NAMALWA (cell line): ENCODE measurements at places on chromosomes 12 and 14.

GRCh38 chr12:106079148-106079738, 59.5 kb downstream of the NUAK1 start:
- DNase-seq: no peak

DNA sequence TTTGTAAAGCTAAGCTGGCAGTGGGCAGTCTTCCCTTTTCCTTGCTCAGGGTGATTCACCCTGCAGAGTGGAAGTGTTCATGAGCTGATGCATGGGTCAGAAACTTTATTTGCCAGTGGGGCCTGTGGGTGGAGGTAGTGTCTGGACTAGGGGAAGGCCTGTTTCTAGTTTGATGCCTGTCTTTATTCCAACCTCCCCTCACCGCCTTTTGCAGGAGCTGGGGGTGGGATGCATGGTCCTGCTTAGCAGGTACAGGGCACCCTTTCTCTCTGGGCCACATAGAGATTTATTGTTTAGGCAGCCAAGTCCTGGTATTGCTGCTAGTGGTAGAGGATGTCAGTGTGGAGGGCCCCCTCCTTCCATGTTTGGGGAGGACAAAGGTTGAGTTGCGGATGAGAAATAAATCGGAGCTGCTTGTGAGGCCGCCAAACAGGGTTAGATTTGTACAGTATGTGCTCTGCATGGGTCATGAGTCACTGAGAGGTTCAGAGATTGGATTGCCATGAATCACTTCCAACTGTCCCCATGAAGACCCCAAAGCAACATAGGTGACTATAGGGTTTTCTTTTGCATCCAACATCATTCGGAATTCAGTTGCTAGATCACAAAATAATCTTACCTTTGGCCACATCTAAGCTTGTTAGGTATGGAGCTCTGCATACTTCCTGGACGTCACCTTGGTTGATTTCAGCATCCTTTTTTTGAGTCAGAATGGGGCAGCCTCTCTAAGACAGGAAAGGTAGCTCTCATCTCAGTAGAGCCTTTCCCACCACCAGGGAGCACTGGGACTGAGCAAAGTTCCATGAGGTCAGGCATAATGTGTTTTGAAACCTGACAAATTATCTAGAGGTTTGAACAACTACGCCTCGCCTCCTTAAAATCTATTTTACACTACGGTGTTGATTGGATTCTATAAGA, 8.8 kb downstream of the SMOC1 start:
- DNase-seq: no peak

- no peak for DNase-seq
These were observed 382.6 kb upstream of the DCN start for GRCh38 chr12:91565246-91565645.

DNA sequence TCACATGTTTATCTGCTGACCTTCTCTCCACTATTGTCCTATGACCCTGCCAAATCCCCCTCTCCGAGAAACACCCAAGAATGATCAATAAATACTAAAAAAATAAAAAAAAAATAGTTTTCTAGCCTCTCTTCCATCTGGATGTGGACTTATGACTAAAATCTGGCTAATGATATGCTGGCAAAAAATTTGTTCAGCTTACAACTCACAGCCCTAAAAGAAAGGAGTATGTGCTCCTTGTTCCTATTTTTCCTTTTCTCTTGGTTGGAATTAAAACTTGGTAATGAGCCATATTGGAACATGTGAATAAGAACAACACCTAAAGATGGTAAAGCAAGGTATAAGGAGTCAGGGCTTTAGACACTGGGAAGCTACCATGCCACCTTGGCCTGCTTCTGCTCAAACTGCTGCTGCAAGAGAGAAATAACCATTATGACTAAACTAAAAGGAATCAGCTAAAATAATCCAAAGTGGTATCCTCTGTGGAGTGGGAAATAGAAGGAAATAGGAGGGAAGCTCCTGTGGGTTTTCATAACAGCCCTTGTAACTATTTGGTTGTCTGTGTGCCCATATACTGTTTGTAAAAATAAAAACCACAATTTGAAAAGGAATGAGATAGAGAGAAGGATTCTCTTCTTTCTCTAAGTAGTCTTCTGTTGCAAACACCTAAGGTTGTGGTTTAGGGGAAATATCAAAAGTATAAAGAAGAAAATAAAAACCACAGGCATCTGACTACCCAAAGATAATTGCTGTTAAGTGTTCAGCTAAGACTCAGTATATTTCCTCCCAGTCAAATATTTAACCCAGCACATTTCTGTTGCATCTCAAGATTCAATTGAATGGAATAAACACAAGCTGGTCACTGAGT, 53.8 kb downstream of the SDR9C7 start:
- DNase-seq: no peak

DNA sequence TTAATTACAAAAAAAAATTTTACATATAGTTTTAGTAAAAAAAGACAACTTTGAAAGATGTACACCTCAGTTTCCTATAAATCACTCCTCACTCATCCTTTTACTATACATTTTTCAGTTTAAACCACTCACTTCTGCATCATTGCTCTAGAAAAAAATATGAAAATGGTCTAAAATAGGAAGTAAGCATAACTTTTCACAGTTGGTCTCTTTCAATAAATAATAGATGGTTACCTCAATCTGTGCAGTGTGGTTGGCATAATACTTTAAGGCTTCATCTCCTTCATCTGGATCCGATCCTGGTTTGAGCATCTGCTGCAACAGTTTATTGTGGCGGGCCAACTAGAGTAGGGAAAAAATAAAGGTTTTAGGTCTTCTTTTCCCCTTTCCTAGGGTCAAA, 247.9 kb downstream of the SSPN start:
- no peak for DNase-seq

DNA sequence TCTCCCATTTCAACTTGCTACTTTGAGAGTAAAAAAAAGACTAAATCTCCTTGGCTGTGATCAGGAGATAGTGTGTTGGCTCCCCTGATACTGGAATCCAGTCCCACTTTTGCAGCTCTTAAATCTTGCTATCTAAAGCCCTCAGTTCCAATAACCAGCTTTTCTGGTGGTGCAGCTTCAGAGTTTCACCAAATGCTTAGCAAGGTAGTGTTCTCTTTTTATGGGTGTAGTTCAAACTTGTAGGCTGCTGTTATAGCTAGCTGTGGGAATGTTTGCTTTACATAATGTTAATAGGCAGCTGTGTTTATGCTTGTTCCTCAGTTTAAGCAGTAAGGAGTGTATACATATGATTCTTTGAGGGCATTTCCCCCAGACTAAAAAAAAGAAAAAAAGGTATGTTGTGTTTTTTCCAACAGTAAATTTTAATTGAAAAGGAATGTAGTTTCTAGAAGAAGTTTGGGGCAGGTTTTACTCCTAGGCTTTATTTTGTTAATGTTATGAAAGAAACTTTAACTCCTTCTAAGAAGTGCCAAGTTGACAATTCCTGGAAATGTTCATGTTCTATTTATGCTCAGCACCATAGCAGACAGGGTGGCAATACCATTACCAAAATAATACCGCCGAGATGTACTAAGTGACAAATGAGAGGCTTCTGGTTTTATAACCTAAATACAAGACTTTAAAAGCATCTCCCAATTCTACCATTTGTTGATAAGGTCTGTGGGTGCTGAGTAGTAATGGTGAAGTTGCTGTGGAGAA, 12.1 kb downstream of the CRADD start:
- no peak for DNase-seq

- peak; percentile 86 for DNase-seq
These were observed 41.9 kb upstream of the NCOR2 start for GRCh38 chr12:124609041-124609989.

GRCh38 chr14:53528185-53528671, 375.1 kb upstream of the DDHD1 start:
- no peak for DNase-seq

DNA sequence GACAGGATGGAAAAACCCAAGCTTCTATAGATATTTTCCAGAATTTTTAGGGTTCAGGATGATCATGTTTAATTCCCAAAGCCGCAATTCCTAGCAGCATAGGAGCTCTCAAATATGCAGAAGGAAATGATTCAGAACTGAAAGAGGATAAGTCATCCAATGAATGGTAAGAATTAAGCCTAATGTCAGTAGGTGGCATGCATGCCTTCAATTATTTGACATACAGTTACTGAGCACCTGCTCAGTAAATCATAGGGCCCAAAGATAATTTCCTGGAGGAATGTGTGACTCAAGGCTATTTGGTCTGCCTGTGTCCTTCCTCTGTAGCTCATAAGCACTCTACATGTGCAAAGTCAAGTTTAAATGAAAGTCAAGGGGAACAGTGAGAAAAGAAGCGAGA, 116.8 kb upstream of the SLC38A4 start:
- DNase-seq: no peak

DNA sequence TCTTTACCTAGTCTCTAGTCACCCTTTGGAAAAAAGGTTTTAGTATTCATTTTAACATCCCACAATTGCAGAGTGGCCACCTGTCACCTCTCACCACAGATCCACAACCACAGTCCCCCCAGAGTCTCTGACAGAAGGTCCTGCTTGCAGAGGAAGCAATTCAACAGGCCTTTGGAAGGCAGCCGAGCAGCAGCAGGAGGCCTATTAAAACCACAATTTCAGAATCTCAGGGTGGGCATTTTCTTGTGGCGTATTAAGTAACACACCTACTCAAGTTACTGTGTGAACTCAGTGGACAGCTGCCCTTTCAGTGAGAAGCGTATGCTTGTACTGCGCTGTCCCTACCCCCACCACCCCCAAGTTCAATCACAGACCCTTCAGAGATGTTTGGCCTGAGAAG, 234.0 kb upstream of the HMGA2 start:
- DNase-seq: no peak

DNA sequence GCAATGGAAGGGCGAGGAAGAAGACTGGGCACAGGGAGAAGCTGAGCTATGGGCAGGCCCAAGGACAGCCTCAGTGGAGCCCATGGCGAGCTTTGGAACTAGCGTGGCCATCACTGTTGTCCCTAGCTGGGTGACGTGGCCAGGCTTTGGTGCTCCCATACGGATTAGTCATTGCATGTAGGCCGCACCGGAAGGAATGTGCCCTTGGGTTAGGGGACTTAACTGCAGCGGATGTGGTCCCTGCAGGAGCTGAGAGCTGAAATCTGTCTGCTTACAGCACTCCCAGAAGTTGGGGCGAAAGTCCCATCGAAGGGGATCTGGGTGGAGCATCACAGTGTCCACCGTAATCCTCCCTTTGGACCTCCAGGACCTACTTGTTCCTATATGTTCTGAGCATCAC, 133.7 kb downstream of the PAPOLA start:
- no peak for DNase-seq

DNA sequence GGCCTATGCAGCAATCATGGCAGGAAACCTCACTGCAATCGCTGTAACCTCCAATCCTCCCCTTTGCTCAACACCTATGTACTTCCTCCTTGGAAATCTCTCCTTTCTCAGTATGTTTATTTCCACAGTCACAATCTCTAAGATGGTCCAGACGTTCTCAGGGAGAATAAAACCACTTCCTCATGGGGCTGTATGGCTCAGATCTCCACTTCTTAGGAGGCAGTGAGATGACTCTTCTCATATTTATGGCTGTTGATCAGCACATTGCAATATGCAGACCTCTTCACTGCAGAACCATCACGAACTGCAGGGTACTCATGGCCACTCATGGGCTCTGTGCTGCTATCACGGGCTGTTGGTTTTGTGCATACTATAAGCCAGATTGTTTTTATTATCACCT, 17.1 kb upstream of the OR4K17 start:
- no peak for DNase-seq

DNA sequence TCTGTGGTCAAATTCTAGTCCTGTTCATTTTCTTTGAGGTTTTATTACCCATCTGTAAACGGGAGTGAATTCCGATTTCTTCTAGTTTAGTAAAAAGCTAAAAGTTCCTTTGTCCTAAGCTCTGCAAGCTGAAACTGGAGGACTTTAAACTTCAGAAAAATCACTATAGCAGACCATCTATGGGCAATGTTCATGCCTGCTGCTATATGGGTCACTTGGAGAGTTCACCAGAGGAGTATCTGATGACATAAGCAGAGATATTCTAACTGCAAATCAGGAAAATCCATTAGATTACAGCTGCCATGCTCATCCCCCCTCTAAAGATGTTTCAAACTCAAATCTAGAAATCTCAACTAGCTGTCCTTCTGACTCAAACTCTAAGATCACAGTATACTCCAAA, 193.0 kb upstream of the RTL1 start:
- DNase-seq: no peak

GRCh38 chr12:106769078-106769477, 5.4 kb upstream of the RIC8B start:
- DNase-seq: no peak

DNA sequence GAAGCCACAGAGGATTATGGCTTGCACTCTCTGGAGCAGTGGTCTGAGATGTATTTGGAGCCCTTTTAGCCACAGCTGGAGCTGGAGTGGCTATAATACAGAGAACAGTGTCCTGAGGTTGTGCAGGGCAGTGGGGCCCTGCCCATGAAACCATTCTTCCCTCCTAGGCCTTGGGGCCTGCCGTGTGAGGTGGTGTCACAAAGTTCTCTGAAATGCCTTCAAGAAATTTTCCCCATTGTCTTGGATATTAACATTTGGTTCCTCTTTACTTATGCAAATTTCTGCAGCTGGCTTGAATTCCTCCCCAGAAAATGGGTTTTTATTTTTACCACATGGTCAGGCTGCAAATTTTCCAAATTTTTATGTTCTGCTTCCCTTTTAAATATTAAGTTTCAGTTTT, 79.3 kb downstream of the UNC79 start:
- DNase-seq: no peak

- no peak for DNase-seq
These were observed 26.5 kb downstream of the PACS2 start for GRCh38 chr14:105340821-105341733.

DNA sequence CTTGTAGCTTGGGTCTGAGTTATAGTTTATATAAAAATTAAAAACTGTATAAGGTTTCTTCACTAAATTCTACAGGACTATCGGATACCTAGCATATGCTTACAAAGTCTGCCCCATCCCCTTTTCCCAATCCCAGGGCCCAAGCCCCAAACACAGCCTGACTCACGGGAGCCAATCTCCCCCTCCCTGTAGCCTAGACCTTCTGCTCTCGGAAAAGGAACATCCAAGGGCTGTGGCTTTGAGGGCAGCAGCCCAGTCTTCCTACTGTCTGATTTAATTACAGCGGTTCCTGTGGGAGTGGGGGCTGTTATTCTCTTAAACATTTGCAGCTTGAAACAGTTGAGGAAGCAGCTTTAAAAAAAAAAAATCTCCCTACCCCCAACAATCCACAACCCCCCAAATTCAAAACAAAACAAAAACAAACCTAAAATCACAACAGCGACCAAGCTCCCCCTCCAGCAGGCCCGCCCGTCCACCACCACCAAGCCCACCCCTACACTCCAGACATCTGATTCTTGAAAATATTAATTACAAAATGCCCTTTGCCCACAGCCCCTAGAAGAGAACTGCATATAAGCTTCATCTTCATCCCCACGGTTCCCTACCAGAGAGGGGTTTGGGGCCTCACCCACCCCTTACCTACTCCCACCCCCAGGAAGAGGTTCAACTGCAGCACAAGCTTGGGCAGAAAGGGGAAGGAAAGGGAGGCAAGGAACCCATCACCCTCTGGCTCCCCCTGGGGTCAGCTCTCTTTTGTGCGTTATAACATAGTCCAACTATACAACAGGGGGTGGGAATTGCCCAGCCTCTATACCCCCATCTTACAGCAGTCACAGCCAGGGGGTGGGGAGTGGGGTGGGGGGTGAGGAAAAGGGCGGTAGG, 1.1 kb upstream of the PRKAG1 start:
- DNase-seq: peak; percentile 87

- no peak for DNase-seq
These were observed 116.4 kb upstream of the ATF1 start for GRCh38 chr12:50647479-50647878.
